Substantia nigra (tissue), 51 donors: ENCODE measurements at places on chromosomes 7 and 10.

- DNase-seq: no peak
Measured at GRCh38 chr10:97106207-97106606, 79.6 kb downstream of the SLIT1 start.

DNA sequence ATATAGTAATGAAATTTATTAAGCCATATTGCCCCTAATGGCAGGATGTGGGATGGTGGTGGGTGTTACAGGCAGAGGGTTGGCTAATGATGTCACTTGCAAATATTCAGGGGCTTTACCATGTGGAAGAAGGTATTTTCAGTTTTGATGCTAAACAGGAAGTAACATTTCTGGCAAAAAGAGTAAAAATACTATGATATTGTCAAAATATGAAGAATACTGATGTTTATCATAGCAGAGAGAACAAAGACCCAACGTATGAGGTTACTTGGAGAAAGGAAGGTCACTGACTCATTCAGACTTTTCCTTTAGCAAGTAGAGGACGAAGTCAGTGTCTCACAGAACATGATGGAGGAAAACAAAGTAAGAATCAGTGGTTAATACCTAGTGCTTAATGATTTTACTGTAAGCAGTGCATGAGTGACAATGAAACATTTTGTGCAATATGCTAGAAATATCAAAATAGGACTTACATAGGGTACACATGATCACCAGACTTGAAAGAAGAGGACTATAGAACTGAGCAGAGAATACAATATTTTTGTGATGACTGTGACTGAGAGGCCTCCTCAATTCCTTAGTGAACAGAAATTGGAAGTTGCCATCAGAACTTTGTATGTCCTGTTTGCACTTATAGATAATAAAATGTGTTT is 89.7 kb upstream of the STEAP4 start:
- DNase-seq: no peak

DNA sequence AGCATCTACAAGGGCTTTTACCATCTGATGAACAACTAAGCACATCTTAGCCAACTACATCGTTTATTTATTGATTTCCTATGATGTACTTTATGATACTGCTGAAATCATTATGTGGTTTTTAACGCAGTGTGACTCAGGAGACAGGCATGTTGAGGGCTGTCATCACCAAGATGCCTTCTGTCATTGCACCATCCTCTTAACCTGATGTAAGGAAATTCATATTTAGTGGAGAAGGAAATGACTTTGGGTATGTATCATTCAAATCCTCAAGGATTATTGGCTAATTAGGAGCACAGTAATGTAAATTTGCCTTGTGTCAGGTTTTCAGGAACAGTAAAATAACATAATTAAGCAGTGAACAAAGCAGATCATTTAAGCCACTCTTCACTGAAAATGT is 138.5 kb upstream of the MGMT start:
- no peak for DNase-seq

DNA sequence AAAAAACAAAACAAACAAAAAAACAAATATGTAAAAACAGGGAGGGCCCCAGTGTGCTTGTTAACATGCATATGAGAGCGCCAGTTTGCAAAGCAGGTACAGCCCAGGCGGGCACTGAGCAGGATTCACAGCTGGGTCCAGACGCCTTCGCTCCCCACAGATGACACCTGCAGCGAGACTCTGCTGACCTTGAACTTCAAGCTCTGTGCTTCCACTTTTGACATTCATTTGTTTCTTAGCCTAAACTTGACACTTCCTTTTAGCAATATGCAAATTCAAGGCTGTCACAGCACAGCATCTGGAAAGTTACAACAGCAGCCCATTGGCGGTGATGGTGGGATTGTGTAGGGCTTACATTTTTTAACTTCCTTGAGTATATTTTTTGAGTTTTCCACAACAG is 88.8 kb upstream of the TNS3 start:
- DNase-seq: no peak

DNA sequence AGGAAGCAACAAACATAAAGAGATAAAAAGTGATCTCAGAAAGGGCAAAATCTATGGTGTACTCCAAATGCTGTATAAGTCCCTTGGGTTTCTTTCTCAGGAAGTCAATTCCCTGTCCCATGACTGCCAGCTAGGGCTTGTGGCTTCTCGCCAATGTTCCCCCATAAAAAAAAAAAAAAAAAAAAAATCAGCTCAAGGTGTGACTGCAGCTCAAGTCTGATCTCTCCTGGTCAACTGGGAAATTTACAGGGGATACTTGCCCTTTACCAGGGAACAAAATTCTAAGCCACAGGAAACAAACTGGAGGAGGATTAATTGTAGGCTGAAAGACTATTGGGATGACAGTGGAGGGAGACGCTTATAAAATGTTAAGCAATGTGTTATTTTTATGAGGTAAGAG is 76.0 kb downstream of the PCGF5 start:
- no peak for DNase-seq

GRCh38 chr10:104577861-104578521 is 63.1 kb upstream of the SORCS3 start:
- DNase-seq: no peak

DNA sequence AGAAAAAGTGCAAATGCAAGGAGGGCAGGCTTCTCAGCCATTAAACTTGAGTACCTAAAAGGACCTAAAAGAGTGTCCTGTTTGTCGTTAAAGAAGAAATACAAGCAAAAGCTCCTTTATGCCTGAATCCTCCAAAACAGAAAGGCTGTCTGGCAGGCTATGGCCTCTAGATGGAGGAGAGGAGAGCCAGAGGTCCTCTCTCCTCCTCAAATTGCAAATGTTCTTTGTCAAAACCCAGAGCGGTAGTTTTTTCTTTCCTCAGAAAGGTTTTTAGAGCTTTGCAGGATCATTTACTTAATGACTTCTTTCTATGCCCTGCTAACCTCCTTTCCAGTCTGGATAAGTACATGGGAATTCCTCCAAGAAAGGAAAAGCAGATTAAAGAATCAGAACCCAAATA is 1.9 kb upstream of the SORCS1 start:
- no peak for DNase-seq

DNA sequence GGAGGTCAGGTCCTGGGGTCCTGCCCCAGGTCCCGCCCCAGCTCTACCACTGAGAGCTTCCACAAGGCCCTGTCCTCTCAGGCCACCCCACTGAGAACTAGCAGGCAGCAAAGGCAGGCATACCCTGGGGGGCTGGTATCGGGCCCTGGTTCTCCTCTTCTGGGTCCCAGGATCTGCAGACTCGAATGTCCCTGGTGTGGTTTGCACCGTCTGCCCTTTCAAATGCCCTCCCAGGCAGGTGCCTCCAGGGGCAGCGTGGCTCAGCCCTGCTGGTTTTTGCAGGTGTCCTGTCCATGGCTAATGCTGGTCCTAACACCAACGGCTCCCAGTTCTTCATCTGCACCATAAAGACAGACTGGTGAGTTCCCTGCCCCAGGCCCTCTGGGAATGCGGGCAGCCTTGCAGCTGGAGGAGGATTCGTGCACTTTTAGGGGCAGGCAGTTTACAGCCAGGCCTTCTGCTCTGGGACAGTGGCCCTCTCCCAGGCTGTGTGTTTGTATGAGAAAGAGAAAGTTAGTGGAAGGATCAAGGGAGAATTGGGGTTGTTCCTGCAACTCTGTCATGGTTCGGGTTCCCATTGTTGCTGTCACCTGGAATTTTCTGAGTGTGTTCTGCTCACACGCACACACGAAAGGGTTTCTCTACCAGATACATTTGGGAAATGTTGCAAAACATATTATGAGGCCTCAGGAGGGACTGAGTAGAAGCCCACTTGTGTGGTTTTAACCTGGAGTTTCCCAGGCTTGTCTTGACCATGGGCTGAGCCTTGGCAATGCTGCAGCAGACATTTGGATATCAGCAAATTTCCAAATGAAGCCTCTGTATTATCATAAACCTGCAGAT is 5.0 kb downstream of the PPIF start:
- no peak for DNase-seq

GRCh38 chr7:98603399-98603788 is 13.7 kb upstream of the NPTX2 start:
- DNase-seq: no peak

DNA sequence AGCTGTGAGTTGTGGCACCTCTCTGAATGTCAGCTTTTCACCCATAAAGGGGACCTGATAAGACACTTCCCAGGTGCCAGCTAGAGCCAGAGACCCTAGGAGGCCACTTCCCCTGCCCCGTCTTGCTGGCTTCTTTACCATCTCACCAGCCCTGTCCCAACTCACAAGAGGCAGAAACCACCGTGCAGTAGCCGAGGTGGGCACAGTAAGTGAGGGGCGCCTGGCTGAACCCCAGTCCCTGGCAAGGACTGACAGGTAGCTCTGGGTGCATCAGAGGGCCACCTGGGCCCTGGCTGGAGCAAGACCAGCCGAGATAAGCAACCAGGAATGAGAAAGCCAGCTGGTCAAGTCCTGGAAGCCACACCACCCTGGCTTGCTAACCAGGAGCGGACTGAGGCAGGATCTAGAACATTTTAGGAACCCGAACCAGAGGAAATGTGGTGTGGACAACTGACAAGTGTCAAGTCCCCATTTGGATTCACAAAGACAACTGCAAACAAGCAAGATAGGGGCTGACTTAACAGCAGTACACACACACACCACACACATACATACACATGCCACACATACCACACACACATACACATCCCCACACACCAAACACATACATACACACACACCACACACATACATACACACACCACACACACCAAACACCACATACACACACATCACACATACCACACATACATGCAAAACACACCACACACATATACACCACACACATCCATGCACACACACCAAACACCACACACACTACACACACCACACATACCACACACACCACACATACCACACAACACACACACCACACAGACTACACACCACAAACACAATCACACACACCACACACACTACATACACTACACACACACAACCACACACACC is 20.8 kb downstream of the OGDHL start:
- DNase-seq: no peak

- no peak for DNase-seq
Measured at GRCh38 chr7:149823631-149824199, 14.5 kb upstream of the ZNF862 start.

DNA sequence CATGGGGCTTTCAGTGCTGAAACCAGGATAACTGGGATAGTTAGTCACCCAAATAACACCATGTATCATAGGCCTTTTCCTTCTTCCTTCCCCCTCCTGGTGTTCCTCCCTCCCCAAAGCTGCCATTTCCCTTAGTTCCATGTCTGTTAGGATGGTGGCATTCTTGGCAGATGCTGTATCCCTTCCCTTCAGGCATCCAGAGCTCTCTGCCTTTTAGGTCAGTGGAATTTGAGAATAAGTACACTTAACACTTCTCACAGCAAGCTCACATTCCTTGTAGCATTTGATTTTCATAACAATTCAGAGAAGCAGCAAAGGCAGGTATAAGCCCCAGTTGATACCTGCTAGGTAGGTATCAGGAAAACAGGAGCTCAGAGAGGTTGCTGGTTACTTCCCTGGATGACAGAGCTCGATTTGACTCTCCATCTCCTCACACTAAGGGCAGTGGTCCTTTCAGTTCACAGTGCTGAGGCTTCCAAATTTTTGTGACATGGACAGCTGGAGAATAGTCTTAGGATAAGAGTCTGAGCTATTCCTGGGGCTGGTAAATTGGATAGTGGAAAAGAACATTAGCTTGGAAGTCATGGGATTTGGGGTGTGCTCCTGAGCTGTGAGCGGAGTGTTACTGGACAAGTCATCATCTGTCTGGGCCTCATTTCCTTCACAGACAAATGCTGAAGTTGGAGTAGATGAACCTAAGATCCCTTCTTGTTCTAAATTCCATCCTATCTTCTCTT is 108.7 kb upstream of the RHOBTB1 start:
- DNase-seq: no peak

- DNase-seq: no peak
Measured at GRCh38 chr7:90625562-90625961, 29.4 kb downstream of the CDK14 start.

- DNase-seq: no peak
Measured at GRCh38 chr10:29508554-29509244, 126.1 kb downstream of the SVIL start.

DNA sequence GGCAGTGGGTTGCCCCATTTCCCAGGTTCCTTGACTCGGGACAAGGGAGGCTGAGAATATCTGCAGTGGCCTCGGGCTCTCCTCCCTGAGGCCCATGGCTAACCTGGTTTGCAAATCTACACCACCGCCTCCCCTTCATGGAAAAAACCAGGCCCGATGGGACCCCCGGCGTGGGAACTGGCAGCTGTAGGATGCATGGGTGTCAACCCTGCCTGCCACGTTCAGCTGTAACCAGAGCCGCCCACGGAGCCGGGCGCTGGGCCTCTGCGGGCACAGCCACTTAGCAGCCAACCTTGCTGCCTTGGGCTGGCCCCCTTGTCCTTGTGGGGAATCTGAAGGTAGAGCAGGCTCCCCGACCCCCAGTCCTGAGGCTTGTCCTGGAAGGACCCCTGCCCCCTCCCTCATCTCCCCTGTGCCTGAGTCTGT is 1.6 kb downstream of the PWWP2B start:
- DNase-seq: no peak

DNA sequence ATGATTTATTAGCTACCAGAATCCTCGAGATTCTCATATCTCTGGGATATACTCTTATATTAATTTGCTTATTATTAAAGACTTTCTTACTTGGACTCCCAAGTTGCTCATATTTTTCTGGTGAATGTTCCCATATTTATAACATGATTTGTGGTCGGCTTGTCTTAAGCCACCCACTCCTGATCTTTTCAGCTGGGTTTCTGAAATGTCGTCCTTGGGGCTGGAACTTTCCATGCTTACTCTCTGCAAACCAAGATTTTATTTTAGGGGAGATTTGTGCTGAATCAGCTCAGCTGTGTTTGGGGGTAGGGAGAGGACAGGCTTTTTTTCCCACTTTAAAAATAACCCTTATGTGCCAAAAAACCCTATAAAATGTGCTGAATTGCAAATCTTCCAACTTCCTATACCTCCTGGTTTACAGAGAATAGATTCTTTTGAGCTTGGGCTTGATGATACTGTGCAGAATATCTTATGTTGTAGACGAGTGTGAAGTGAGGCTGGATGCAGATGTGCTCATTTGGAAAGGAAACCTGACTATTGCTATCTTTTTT is 162.1 kb downstream of the SND1 start:
- DNase-seq: no peak

DNA sequence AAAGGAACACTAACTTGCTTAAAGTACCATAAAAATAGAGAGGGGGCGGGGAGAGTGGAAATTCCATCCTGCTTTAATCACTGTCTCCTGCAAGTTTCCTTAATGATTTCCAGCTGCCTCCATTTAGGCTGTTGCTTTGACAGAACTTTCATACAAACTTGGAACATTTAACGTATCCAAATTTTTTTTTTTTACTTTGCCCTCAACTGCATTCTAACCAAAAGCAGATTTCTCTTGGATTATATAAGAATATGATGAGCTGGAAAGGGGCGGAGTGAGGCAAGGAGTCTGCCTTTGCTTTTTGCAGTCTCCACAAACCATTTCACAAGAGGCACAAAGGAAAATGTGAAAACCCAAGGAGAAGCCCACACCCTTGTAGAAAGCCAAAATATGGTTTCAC is 46.6 kb upstream of the COL1A2 start:
- no peak for DNase-seq
